Left ventricle myocardium superior (tissue), 1 donor: ENCODE measurements at places on chromosomes 6 and 20. TPM values are rescaled to one million over a fixed set of nuclear protein-coding genes. Genes with fewer than 3 reads are reported as not detected.

DNA sequence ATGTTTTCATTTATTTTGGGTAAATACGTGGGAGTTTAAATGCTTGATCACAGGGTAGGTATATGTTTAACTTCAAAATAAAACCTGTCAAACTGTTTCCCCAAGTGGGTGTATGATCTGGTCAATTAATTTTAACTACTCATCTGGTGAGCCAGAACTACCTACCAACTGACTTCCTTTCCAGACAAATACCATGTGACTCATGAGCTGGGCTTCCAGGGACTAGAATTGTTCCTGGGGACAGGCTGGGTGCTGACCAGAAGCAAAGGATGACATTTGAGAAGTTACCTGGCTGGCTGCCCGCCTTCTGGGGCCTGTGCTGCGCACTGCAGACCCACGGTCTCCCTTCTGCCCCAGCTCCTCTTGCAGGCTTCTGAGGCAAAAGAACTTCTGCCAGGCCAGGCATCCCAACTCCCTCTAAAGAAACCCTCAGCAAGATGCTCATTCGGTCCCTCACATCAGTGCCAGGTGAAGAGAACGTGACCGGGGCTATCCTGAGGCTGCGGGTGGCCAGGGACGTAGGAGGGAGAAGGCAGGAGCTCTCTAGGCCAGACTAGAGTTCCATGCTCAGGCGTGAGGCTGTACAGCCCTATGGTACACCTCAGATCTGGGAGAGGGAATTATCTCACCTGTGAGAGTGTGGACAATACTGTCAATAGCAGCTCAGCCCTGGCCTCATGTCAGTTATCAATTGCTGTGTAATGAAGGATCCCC lies 103.6 kb downstream of the JPH2 start:
- peak; percentile 81 for DNase-seq

- DNase-seq = no peak
These were observed 241.5 kb downstream of the PLCB1 start for GRCh38 chr20:8373579-8373978.

The NFS1 gene
- 60.4 TPM for total RNA-seq

- DNase-seq = no peak
These were observed 46.0 kb downstream of the PLCG1 start for GRCh38 chr20:41183391-41183790.

- DNase-seq = no peak
These were observed 47.1 kb downstream of the HNF4A start for GRCh38 chr20:44402391-44403193.

The KLC4 gene
- total RNA-seq = 35.9 TPM
